Motor neuron (in vitro differentiated cells): ENCODE measurements at places on chromosomes 13 and 19.

DNA sequence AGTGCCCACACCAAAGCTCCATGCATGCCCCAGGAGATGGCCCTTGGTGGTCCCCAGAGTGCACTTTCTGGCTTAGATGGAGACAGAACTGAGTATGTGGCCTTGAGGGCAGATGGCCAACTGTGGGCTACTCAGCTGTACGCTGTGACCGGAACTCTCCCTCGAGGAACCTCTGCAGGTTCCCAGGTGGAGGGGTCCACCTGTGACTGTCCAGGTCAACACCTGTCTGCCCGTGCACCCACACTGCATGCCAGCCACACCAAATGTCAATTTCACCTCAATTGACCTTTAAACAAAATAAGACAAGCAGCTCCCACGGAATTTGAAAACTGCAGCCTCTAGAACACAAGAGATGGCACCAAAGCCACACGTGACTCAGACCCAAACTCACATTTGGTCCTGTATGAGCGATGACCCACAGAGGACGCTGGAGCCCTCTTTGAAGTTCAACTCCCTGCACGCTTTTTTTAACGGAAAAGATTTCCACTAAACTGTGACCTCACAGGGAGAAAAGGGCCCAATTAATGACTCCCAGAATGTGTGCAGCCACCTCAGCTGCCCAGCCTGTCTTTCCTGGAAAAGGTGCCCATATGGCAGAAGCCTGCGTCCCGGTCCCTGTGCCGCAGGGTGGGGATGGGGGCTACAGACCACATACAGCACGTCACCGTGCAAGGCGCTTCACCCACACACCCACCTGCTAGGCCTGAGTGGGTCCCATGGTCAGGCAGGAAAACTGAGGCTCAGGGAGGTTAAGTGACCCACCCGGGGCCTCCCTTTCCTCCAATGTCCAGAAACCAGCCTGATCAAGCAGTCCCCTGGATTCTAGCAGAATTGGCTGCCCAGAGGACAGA, 47.7 kb downstream of the KLF2 start:
- no peak for ATAC-seq

DNA sequence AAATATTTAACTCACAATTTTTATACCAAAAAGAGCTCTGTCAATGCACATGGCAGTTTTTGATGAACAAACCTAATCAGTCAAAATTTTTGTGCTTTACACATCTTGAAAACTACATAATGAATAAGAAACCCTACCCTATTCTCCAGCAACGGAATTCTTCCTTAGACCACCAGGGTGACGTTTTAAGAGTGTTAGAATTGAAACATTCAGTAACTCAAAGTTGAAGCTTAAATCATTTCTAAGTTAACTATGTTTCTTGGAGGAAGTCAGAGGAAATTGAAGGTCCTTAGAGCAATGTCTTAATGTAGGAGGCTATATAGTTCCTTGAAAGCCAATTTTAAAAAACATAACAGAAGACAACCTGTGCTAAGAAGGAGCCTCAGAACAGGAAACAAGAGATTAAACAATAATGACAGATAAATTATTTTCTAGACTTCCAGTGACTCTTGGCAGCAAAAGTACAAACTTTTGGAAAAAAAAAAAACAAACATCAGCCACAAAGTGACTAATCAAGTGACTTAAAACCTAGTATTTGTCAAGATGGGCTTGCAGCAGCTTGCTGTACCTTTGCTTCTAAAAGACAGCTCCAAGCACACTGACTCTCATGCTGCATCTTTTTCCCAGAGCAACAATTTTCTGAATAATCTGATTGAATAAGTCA, 6.2 kb downstream of the SPRY2 start:
- ATAC-seq: no peak

DNA sequence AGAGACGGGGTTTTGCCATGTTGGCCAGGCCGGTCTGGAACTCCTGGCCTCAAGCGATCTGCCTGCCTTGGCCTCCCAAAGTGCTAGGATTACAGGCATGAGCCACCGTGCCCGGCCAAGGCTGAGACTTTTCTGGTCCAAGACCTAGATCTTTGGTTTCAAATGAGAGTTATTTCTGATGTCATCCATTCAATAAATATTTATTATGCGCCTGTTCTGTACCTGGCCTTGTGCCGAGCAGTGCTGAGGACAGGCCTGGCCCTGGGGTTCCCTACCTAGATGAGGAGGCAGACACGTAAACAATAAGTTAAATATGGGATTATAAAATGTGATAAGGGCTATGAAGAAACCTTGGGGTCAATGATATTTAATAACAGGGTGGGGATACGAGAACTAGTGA, 4.5 kb downstream of the RELB start:
- no peak for ATAC-seq

GRCh38 chr19:15254547-15254946, 22.3 kb upstream of the EPHX3 start:
- no peak for ATAC-seq

DNA sequence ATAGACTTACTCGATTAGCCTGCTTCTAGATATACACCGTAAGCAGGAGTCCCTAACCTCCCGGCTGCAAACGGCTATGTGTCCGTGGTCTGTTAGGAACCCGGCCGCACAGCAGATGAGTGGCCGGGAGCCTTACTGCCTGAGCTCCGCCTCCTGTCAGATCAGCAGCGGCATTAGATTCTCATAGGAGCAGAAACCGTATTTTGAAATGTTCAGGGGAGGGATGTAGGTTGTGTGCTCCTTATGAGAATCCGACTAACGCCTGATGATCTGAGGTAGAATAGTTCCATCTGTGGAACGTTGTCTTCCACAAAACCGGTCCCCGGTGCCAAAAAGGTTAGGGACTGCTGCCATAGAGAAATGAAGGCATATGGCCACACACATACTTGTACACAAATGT, 1491.9 kb downstream of the SLITRK5 start:
- no peak for ATAC-seq

GRCh38 chr13:27960362-27961226, 8.5 kb downstream of the CDX2 start:
- peak; percentile 92 for ATAC-seq

- no peak for ATAC-seq
These were observed 398.3 kb downstream of the RFC3 start for GRCh38 chr13:34216256-34216655.

DNA sequence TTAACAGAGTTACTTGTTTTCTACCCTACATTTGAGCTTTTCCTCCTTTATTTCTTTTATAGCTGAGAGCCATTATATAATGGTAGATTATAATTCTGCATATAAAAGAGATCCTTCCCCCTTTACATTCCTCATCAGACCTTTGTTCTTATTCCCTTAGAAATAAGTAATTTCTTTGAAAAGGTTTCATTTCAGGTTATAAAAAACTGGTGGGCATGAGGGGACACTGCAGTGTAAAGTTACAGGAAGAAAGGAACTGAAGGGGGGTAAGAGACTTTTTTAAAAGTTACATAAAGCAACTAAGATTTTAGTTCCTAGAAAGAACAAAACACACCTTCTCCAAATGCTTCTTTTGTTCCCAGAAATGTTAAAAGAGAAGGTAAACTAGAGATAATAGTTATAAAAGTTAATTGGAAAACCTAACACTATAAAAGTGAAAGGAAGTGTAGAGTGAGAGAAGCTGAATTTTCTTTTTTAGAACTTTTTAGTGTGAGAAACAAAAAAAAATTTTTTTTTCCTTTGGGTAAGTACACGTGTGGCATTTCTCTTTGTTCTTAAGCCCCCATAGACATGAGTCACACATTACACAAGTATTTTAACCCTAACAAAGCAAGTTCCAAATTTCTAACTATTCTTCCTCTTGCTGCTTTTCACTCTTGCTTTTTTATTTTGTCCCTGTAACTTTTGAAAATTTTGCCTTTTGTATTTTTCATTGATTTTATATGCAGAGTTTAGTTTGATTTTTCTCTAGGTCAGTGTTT, 106.4 kb upstream of the MLNR start:
- no peak for ATAC-seq

DNA sequence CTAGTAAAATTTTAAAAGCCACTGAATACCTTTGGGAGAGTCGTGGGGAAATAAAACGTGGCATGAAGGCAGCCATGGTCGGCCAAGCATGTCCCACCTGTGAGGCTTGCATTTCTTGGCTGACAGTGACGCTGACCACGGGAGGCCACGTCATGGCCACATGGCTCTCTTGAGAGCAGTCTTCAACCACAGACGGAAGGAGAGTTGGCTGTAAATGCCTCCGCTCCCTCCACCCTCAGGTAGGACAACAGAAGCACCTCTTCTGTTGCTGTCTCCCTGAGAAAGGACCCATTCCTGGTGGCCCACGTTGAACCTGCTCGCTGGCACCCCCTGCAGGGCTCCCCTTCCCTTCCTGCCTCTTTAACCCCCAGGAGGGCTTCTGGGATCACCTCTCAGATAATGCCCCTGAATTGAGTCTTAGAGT, 10.6 kb upstream of the LRRC25 start:
- no peak for ATAC-seq

- peak; percentile 83 for ATAC-seq
These were observed 19.2 kb downstream of the GPX4 start for GRCh38 chr19:1122972-1123363.

DNA sequence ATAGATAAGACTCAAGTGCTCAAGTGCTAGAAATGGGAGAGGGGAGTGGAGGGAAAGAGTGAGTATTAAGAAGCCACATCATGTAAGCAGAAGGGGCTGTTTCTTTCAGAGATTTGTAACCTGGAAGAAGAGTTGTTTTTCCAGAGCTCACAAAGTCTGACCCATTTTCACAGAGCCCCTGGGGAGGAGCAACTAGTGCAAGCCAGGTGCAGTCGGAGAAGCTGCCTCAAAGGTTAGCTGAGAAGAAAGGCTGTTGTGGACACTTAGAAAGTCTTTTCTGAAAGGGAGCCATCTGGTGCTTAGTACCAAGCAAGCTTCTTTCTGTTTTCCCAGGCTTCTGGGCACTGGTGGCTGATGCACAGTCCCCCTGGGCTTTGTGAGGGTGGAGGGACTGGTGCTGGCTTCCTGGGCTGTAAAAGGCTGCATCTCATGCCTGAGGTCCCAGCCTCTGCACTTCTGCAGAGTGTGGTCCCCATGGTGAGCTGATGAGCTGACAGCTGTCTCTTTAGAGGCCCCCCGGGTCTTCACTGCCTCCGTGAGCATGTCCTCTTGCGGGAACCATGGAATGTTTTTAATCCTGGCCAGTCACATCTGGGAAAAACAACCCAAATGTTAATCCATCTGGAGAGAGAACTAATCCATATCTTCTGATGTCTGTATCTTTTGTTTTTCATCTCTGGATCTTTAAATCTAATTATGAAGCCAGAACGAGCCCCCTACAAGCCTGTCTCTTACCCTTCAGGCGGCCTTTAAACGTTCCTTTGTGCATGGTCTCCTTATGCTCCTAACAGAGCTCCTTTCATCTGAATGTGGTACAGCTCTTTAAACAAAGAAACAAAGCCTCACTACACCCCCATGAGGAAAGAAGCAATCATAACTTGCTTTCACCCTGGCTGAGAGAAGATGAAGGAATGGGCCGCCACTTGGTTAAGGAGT, 40.2 kb downstream of the OLFM4 start:
- ATAC-seq: peak; percentile 69

- ATAC-seq: no peak
These were observed 27.8 kb downstream of the ARID3A start for GRCh38 chr19:953445-954271.

GRCh38 chr19:58227964-58228584, 640 bp upstream of the ZNF544 start:
- no peak for ATAC-seq

- ATAC-seq: peak; percentile 10
These were observed 1.9 kb upstream of the HNRNPL start for GRCh38 chr19:38851622-38852230.

DNA sequence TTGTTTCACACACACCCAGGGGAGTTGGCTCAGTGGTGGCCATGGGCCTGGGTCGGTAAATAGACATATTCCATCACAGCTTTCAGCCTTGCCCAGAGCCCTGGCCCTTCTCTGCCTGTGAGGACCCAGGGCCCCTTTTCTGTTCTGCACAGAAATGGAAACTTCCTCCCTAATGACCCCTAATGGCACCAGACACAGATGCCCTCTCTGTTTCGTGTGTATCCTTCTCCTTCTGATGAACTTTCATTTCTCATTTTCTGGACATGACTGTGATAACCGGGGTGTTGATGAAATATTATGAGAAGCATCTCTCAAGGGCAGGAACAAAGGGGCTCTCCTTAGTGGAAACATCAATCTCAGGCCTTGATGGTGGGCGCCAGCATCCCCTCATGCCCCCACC, 12.8 kb downstream of the LILRA1 start:
- ATAC-seq: no peak

GRCh38 chr13:69793783-69794453, 313.7 kb upstream of the ATXN8OS start:
- peak; percentile 96 for ATAC-seq

GRCh38 chr13:87779426-87779825, 108.3 kb downstream of the SLITRK5 start:
- no peak for ATAC-seq

GRCh38 chr13:107005577-107005976, 437.6 kb upstream of the ARGLU1 start:
- ATAC-seq: no peak

DNA sequence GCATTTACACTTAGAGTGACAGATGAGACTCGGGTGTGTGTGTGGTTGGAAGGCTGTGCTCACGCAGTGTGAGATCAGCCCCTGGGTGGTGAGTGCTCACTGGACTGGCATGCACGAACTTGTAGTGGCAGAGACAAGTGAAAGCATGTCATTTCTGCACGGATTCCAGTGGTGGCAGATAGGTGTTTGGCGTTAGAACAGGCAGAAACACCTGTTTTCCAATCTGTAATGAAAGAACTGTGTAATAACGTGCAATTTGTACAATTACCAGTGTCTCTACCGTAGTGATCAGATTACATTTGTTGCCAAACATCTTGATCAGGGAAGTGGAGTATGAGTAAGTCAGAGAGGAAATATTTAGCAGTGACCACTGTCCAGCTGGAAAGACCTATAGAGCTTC, 8.2 kb downstream of the LAMP1 start:
- ATAC-seq: no peak

GRCh38 chr19:5395556-5395955, 54.9 kb upstream of the PTPRS start:
- peak; percentile 1 for ATAC-seq

DNA sequence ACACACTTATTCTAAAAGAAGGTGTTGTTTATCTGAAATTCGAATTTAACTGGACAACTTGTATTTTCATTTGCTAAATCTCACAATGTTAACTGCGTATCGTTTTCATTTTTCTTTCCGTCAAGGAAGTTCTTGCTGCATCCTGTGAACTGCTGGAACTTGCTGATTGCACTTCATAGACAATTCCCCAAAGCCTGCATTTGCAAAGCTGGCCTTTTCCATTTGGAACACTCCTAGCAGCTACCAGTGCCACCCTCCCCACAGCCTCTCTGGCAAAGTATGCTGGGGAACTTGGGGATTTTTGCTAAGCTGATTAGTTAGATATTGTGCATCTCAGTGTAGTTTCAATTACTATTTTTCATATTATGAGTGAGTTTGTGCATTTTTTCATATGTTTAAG, 20.4 kb upstream of the ARGLU1 start:
- no peak for ATAC-seq

DNA sequence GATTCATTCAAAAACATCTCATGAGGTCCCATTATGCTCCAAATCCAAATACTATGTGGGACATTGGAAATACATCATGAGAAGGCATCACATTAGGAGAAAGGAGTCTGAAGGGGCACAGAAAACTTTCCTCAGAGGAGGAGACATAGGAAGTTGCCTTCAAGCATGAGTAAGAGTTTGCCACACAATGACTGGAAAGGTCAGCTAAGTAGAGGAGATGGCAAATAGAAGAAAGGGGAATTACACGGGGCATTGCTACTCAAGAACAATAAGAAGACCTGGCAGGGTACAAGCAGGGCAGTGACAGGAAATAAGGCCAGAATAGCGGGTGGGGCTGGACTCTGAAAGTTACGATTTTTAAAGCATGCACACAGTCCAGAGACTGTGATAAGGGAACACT, 231.6 kb downstream of the SPRY2 start:
- ATAC-seq: no peak
